Retina (tissue), 1 donor: ENCODE measurements at places on chromosomes 12 and 14.

DNA sequence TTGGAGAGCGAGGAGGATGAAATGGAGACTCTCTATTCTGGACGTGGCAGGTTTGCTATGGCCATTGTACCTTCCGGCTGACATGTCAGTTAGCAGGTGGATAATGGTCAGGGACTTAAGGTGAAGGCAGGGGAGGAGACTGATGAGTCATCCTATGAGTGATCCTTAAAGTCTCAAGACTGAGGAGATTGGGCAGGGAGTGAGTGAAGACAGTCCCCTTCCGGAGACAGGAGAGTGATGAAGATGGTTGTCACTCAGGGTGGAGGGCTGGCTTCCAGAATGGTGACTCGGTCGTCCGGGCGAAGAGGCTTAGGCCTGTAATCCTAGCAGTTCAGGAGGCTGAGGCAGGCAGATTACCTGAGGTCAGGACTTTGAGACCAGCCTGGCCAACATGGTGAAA, 49.8 kb upstream of the CCDC63 start:
- no peak for DNase-seq

DNA sequence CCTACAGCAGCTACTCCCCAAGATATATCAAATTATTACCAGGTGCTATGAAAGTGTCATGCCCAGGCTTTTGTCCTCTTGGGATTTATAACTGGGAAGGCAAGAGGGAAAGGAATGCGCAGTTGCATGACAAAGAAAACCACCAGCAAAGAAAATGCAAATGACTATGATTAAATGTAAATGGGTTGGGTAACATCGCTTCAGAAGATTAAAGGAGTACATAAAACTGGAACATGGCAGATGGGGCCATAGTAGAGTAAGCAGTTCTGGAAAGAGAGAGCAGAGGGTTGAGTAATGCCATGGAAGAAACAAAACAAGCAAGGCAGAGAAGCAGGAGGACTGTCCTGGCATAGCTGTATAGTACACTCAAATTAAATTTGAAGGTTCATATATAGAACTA, 493.1 kb downstream of the NOVA1 start:
- no peak for DNase-seq

GRCh38 chr14:54893151-54893760, 9.4 kb downstream of the GCH1 start:
- no peak for DNase-seq

DNA sequence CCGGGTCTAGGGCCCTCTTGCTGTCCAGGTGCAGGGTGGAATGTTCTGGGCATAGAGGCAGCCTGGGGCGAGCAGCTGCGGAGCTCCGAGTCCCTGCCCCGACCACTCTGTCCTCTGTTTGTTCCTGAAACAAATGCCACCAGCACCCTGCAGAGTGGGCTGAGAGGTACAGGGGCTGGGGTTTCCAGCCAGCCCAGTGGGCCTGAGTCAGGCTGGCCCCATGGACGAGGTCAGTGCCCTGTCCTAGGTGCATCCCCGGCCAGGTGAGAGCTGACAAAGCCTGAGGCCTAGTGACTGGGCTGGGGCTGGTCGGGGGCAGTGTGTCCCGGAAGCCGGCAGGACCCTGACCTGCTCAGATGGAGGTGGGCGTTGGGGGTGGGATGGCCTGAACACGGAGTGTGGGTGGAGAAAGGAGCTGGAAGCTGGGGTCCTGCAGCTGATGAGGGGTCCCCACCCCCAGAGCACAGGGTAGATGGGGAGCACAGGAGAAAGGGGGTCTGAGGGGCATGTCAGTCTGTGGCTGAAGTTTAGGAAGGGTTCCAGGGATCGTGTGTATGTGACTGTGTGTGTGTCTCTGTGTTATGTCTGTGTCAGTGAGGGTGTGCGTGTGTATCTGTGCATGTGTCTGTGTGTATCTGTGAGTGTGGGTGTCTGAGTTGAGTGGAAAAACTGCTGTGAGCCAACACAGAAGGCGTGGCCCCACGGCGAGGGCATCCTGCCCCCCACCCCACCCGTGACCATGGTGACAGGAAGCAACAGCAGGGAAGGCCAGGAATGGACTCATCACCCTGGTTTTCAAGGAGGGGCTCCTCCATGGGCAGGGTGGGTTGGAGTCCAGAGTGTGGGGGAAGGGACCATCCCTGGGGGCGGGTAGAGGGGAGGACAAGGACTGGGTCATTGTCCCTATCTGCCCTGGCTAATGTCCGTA, 2.4 kb upstream of the CRIP1 start:
- no peak for DNase-seq
